Colonic mucosa (tissue), 4 donors: ENCODE measurements at places on chromosomes 16 and 17. TPM values are rescaled to one million over a fixed set of nuclear protein-coding genes. Genes with fewer than 3 reads are reported as not detected.

Gene SULT1A1
- total RNA-seq: 61.7 TPM

Gene C17orf67
- 1.4 TPM for total RNA-seq

Gene BAIAP3
- total RNA-seq: 5.5 TPM

Gene GJC1
- 1.1 TPM for total RNA-seq

Gene KRT20
- 1,610 TPM for total RNA-seq

Gene ZNF771
- total RNA-seq: 6.5 TPM

Gene OR1D2
- total RNA-seq: not detected

Gene ST6GALNAC1
- 311 TPM for total RNA-seq

Gene HAS3
- 19.9 TPM for total RNA-seq

Gene AOC2
- 0.32 TPM for total RNA-seq

Gene CD7
- total RNA-seq: 4.2 TPM

Gene KRTAP4-3
- not detected for total RNA-seq

Gene ADGRG1
- 126 TPM for total RNA-seq

Gene INTS2
- 10.9 TPM for total RNA-seq

Gene TBC1D26
- not detected for total RNA-seq

Gene GNGT2
- total RNA-seq: 0.56 TPM

Gene HSPB9
- not detected for total RNA-seq

Gene ZNF821
- total RNA-seq: 6.3 TPM

Gene EVPL
- 31.1 TPM for total RNA-seq

Gene PYDC1
- total RNA-seq: not detected

Gene UBE2G1
- 70.1 TPM for total RNA-seq

Gene JUP
- total RNA-seq: 353 TPM

Gene TPPP3
- 12.3 TPM for total RNA-seq

Gene MFAP4
- total RNA-seq: 22.2 TPM

Gene CWC25
- total RNA-seq: 18.7 TPM

Gene RAP1GAP2
- total RNA-seq: 45.4 TPM

Gene CA5A
- total RNA-seq: not detected

Gene KIF19
- total RNA-seq: 2.6 TPM

Gene SLFN13
- total RNA-seq: 6.2 TPM

Gene WNT3
- total RNA-seq: 0.64 TPM

Gene PIGQ
- total RNA-seq: 25.6 TPM

Gene HIGD1B
- total RNA-seq: 0.53 TPM

Gene CA4
- 111 TPM for total RNA-seq

Gene HCRT
- total RNA-seq: not detected

Gene DLG4
- 5.6 TPM for total RNA-seq

Gene KIF2B
- not detected for total RNA-seq

Gene CSH1
- total RNA-seq: not detected

Gene AMFR
- total RNA-seq: 68.7 TPM

Gene PPL
- total RNA-seq: 14.1 TPM

Gene OTOA
- not detected for total RNA-seq

Gene SLC12A3
- total RNA-seq: not detected

Gene ALOX15
- total RNA-seq: not detected

Gene KRT33A
- total RNA-seq: not detected

Gene ASGR1
- 1.1 TPM for total RNA-seq

Gene RAB11FIP4
- total RNA-seq: 41.5 TPM

Gene MMP2
- total RNA-seq: 32.8 TPM

Gene CES1
- total RNA-seq: 9.1 TPM

Gene APOBR
- total RNA-seq: 87.4 TPM

Gene PPP1R1B
- total RNA-seq: 331 TPM

Gene ODAD4
- total RNA-seq: 0.15 TPM

Gene RASD1
- total RNA-seq: 21.6 TPM

Gene SLFN11
- total RNA-seq: 9.1 TPM

Gene OTOP3
- 0.40 TPM for total RNA-seq

Gene VMP1
- total RNA-seq: 291 TPM

Gene PRSS33
- total RNA-seq: not detected

Gene ZNF423
- total RNA-seq: 4.7 TPM
